ENCODE measurements at places on chromosomes 13 and 19.

- H3K27ac ChIP-seq, result peak overlapping the region; percentile 30
- no peaks in the 10 kb centered on the region for H3K27me3 ChIP-seq
- no peaks in the 10 kb centered on the region for H3K36me3 ChIP-seq
- no peak for DNase-seq
These were observed 3.1 kb downstream of the EFNB2 start for GRCh38 chr13:106532111-106532929.

GRCh38 chr19:32166238-32166637 lies 179.2 kb upstream of the ZNF507 start:
- no peak for DNase-seq
- H3K4me1 ChIP-seq, result no peaks in the 10 kb centered on the region

DNA sequence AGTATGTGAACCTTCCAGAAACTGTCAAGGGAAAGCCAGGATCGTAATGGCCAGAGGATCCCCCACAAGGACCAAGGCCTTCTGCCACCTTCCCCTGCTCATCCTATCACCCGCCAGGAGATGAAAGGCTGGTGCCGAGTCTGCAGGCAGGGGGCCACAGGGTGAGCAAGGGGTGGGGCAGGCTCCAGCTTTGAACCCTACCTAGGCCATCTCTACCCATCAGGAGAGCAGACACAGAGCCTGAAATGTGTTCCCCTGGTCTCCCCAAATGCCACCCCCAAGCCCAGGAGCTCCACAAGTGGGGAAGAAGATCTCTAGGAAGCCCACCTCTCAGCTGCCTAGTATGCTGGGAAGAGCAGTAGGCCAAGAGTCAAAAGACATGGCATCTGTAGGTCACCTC lies 95.1 kb downstream of the KCTD15 start:
- no peak overlapping the region for H3K27ac ChIP-seq
- no peak overlapping the region for H3K4me3 ChIP-seq
- no peak for DNase-seq

GRCh38 chr19:1826557-1827521 lies 14.8 kb upstream of the ATP8B3 start:
- no peaks in the 10 kb centered on the region for H3K27me3 ChIP-seq
- no peak for DNase-seq
- no peak overlapping the region for H3K4me3 ChIP-seq
- no peak overlapping the region for H3K27ac ChIP-seq
- peaks cover 5% of the 10 kb centered on the region for H3K4me1 ChIP-seq
- H3K36me3 ChIP-seq, result peaks cover 3% of the 10 kb centered on the region

- H3K36me3 ChIP-seq, result no peaks in the 10 kb centered on the region
- H3K4me1 ChIP-seq, result no peaks in the 10 kb centered on the region
- H3K27me3 ChIP-seq, result no peaks in the 10 kb centered on the region
- no peak for DNase-seq
- H3K4me3 ChIP-seq, result no peak overlapping the region
- no peak overlapping the region for H3K27ac ChIP-seq
These were observed 172.2 kb downstream of the KCNRG start for GRCh38 chr13:50187352-50188029.

GRCh38 chr13:109227344-109227940 lies 558.9 kb downstream of the IRS2 start:
- H3K4me1 ChIP-seq, result no peaks in the 10 kb centered on the region
- H3K27me3 ChIP-seq, result no peaks in the 10 kb centered on the region

GRCh38 chr13:94305934-94306333 lies 173.5 kb downstream of the DCT start:
- H3K27me3 ChIP-seq, result no peaks in the 10 kb centered on the region
- H3K4me3 ChIP-seq, result no peak overlapping the region
- peaks cover 8% of the 10 kb centered on the region for H3K4me1 ChIP-seq
- no peak for DNase-seq
- H3K27ac ChIP-seq, result no peak overlapping the region

GRCh38 chr13:25067064-25067463 lies 28.9 kb upstream of the PABPC3 start:
- no peaks in the 10 kb centered on the region for H3K36me3 ChIP-seq
- no peak overlapping the region for H3K4me3 ChIP-seq
- no peaks in the 10 kb centered on the region for H3K27me3 ChIP-seq
- no peak for DNase-seq

DNA sequence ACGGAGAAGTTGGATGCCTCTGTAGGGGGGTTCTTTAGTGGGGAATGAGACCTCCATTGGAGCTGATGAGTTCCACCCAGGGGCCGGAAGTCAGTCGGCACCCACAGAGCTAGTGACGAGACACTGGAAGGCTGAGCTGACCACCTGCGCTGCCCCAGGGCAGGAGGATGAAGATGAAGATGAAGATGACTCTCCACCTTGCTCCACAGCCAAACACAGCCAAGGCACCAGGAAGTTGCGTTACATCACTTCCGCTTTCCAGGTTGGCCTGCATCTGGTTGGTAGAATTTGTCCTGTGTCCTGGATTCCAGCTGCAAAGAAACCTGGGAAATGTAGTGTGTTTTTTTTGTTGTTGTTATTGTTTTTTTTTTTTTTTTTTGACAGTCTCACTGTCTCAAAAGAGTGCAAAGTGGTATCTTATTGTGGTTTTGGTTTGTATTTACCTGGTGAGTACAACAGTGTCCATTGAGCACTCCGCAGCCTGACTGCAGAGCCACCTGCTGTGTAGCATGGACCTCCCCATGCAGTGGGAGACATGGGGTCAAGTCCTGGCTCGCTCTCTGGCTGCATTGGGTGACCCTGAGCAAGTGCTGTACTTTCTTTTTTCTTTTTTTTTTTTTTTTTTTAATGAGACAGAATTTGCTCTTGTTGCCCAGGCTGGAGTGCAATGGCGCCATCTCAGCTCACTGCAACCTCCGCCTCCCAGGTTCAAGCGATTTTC lies 1.9 kb downstream of the TBC1D17 start:
- DNase-seq, result no peak
- peak overlapping the region; percentile 12 for H3K27ac ChIP-seq
- no peaks in the 10 kb centered on the region for H3K27me3 ChIP-seq
